ENCODE measurements at places on chromosomes 7 and 10.

- DNase-seq = no peak
Measured at GRCh38 chr7:18420748-18421147, 74.8 kb upstream of the HDAC9 start.

DNA sequence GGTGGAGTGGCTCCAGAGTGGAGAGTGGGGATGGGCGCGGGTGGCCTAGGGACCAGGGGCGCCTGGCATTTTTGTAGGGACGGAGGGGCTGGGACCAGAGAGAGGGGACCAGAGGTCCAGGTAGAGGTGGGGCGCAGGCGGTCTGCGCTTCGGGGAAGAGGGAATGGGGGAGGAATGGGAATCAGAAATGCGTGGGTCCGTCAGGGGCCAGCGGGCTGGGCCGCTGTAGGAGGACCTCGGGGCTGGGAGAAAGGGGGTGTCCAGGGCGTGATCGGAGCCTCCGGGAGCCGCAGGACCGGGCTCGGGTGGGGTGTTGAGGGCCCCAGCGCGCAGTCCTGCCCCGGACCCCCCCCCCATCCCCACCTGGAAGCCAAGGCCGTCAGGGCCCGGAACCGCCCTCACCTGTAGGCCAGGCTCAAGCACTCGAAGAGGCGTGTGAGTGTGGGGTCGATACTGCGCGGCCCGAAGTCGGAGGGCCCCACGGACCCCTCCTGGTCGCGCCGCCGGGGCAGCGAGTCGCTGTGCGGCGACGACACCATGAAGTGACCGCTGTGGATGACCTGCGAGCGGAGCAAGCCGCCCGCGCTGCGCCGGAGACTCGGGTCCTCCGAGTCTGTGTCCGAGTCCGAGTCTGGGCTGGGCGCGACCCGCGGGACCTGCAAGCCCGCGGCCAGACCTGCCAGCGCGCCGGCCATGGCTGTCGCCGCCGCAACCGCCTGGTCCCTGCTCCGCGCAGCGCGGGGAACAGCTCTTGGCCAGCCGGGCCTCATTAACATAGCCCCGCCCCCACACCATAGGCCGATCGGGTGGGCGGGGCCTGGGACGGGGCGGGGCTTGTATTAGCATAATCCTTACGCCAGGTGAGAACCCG is at the start of gene MLXIPL:
Gene MLXIPL (minus strand): TSS at position 725 of the 871 bp plus-strand sequence. CDS start 30 bp downstream, at position 695.
- DNase-seq = peak; percentile 34

- no peak for DNase-seq
Measured at GRCh38 chr7:23287612-23288011, 11.5 kb upstream of the MALSU1 start.

DNA sequence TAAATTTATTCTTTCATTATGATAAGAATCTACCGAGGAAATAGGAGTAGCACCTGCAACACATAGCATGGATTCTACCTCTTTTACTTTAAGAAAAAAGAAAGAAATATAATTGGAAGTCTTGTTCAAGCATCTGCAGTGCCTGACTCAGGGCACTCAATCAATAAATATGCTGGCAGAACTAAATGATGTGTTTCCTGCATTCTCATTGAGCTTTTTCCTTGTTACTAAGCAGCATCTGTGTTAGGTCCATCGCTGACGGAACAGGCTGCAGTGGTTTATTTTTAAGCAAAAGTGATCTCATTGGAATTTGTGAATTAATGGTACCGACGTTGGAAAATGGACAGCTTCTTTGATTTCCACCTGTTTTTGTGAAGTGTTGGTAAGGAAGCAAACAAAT is 417.5 kb downstream of the DPP6 start:
- no peak for DNase-seq

- DNase-seq = no peak
Measured at GRCh38 chr10:31179091-31179680, 139.8 kb upstream of the ZEB1 start.

GRCh38 chr7:106568002-106568679 is 92.8 kb downstream of the CCDC71L start:
- DNase-seq = no peak

DNA sequence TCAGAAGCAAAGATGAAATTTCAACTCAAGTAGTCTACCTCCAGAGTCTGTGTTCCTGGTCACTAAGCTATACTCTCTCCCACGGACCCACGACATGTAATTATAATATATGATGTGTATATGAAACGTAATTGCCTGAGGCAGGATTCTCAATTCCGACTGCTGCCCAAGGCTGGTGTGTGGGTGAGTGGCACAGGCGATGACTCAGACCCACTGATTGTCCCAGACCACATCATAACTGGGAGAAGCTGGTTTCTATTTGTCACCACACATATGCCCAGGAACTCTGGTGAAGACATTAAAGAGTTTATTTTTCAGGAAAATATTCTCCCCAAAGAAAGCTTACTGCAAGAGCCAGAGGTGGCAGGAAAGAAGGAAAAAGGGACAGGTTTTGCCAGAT is 219.3 kb downstream of the JAZF1 start:
- DNase-seq = no peak

DNA sequence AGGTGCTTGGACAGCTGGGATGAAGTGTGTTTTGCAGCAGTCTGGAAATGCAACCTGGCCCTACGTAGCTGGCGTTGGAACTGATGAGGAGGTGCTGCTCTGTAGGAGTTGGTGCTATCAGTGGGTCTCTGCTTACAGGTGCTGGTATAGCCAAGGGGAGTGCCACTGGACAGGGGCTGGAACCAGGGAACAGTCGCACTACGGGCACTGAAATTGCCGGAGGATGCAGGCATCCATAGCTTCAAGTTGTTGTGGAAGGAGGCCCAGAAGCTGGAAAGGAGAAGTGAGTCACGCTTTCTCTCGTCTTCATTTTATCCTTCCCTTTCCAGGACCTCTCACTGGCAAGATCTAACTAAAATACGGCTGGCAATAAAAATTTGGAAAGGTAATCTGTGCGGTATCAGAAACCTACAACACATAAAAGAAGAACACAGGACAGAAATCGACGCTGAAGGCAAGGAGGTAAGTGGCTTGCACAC is 25.8 kb downstream of the MACC1 start:
- peak; percentile 34 for DNase-seq

- no peak for DNase-seq
Measured at GRCh38 chr7:39681887-39682441, 58.6 kb downstream of the RALA start.

GRCh38 chr10:89655722-89656121 is 10.7 kb upstream of the PANK1 start:
- DNase-seq = no peak

DNA sequence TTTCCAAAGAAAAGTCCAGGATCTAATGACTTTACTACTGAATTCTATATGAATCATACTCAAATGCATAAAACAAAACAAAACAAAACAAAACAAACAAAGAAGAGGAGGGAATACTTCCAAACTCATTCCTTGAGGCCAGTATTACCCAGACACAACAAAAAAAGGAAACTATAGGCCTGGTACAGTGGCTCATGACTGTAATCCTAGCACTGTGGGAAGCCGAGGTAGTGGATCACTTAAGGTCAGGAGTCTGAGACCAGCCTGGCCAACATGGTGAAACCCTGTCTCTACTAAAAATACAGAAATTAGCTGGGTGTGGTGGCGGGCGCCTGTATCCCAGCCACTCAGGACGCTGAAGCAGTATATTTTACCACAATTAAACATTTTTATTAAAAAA is 114.6 kb downstream of the NRBF2 start:
- no peak for DNase-seq

GRCh38 chr10:118266098-118266748 is 75.9 kb downstream of the FAM204A start:
- DNase-seq = no peak

GRCh38 chr10:81096558-81096957 is 558.9 kb downstream of the SH2D4B start:
- DNase-seq = no peak

DNA sequence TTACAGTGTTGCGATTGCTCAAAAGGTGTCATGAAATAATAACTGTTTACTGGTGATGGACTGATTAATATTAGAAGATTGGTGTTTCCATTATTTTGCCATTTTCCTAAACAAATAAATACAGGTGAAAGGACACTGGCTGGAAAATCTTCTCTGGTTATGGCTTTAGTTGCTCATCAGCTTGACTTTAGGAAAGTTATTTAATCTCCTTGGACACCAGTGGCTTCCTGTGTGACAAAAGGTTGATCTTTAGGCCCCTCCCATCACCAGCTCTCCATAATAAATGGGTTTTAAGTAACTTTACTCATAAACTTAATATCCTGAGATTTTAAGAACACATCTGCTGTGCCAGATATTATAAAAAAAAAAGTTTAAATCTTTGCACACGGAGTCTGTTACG is 737 bp downstream of the CABCOCO1 start:
- no peak for DNase-seq
